Left renal cortex interstitium (tissue), 4 donors: ENCODE measurements at places on chromosomes 3 and 15. TPM values are rescaled to one million over a fixed set of nuclear protein-coding genes. Genes with fewer than 3 reads are reported as not detected.

PRTG gene
- 14.7 TPM for polyA plus RNA-seq

GREM1 gene
- polyA plus RNA-seq = 0.27 TPM

LRRC31 gene
- 0.29 TPM for polyA plus RNA-seq

SLC22A13 gene
- polyA plus RNA-seq = 2.3 TPM

SLC6A6 gene
- polyA plus RNA-seq = 26.0 TPM

PLA2G4D gene
- 0.08 TPM for polyA plus RNA-seq

SLC28A1 gene
- 5.5 TPM for polyA plus RNA-seq

MCF2L2 gene
- 1.5 TPM for polyA plus RNA-seq

CTXN2 gene
- polyA plus RNA-seq = 0.10 TPM

ITPKA gene
- 0.91 TPM for polyA plus RNA-seq

RHOV gene
- 1.8 TPM for polyA plus RNA-seq

TM4SF18 gene
- 27.4 TPM for polyA plus RNA-seq

SEMA3G gene
- 29.8 TPM for polyA plus RNA-seq

GRCh38 chr3:57855281-57855680 is 99.2 kb downstream of the SLMAP start:
- DNase-seq = no peak

DNA sequence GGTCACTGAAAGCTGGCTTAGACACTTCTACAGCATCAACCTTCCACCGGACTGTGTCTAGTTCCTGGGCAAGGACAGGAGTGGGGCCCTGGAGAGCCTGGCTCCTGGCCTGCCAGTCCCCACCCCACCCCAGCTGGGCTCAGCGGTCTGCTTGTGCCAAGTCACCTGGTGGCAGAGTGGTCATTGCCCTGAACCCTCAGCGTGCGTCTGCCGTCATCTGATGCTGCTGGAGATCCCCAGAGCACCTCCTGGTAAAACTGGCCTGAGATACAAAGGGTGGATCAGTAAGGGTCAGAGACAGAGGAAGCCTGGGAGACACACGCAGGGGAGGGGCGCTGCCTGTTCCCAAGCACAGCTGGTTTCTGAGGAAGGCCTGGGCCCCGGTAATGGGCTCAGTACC is 16.7 kb downstream of the ITIH4 start:
- no peak for DNase-seq

DNA sequence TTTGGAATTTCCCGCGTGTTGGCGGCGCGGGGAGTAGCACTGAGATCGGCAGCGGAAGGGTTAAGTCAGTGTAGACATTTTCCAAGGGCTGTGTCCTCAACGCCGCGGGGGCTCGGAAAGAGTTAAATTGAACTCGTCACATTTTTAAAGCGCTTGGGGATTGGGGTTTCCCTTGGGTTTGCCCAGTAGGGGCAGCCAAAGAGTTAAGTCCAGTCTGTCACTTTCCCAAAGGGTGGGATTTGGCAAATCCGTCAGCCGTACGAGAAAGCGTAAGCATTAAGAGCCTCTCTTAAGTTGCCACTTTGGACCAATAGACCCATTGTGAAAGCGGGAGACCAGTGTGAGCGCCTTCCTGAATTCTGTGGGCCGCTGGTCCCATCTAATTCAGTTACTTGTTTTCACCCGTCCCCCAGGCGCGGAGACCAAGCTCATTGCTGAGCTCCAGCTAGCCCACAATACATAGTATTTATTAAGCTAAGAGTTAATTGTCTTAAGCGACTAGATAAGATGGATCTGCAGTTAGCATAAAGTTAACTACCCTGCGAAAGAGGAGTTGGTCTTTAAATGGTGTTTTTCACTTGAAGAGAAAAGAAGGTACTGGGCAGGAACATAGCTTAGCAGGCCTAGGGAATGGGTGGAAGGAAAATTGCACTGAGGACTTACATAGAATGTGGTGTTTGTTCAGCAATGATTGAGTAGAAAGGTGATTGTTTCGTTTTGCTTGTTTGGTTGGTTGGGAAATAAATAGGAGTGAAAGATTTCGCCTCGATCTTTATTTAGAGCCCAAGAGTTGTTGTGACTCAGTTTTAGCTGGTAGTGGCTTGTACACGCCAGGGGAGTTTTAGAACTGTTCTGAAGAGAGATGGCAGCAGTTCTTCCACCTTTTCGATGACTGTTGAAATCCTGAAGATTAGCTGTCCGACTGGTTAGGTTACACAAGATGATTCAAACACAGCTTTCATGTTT is 932 bp downstream of the ARL8B start:
- DNase-seq = no peak

DNA sequence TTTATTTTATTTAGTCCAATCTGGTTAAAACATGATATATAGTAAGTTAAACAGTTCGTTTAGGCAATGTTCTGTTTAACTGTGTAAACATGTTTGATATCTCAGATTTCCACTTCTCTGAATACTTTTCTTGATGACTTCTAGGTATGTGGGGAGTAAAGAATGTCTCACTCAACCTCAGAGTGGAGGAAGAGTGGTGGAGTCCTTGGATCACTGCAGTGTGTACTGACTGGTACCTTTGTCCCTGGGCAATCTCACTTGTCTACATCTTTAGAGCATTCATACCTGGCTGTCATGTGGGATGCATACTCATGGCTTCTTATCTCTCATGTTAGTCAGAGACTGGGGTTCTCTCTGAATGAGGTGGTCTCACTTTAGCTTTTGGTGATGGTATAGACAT is 15.6 kb downstream of the GADL1 start:
- no peak for DNase-seq

- DNase-seq = no peak
Observed at GRCh38 chr15:70339571-70340493, 242.1 kb upstream of the TLE3 start.

- peak; percentile 87 for DNase-seq
Observed at GRCh38 chr3:16388850-16389441, 123.9 kb downstream of the OXNAD1 start.

DNA sequence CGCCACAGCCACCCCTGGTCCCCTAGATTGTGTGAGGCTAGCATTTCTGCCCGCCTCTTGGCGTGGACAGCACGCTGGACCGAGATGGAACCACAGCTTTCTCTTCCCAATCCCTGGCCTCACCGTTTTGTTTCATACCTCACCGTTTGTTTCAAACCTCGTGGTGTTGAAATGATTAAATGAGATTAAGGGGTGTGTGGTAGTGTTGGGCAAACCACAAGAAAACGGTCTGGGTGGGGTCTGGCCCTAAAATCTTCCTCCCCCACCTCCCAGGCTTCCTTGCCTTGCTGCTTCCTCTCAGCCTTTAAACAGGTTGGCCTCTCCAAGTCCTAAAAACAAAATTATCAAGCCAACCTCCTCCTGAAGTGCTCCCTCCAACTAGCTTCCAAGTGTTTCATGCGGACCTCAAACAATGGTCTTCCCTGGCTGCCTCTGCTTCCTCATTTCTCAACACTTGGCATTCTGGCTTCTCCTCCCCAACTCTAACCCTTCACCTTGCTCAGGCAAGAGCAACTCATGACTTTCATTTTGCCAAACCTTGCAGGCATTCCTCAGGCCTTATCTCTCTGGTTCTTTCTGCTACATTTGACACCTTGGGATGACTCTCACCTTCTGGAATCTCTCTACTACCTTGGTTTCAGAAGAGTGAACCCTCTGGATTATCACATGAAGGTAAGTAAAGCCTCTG is 1.4 kb upstream of the ATP13A3 start:
- DNase-seq = no peak

- DNase-seq = no peak
Observed at GRCh38 chr3:125061170-125061569, 5.4 kb upstream of the HEG1 start.

- DNase-seq = no peak
Observed at GRCh38 chr3:151562891-151563290, 102.0 kb upstream of the IGSF10 start.

- DNase-seq = no peak
Observed at GRCh38 chr3:2477620-2478019, 379.0 kb downstream of the CNTN4 start.

- no peak for DNase-seq
Observed at GRCh38 chr15:71651750-71652186, 158.6 kb upstream of the NR2E3 start.

- DNase-seq = no peak
Observed at GRCh38 chr3:128496602-128497304, 3.8 kb upstream of the GATA2 start.

GRCh38 chr3:113275929-113276750 is 64.8 kb downstream of the BOC start:
- DNase-seq = no peak

DNA sequence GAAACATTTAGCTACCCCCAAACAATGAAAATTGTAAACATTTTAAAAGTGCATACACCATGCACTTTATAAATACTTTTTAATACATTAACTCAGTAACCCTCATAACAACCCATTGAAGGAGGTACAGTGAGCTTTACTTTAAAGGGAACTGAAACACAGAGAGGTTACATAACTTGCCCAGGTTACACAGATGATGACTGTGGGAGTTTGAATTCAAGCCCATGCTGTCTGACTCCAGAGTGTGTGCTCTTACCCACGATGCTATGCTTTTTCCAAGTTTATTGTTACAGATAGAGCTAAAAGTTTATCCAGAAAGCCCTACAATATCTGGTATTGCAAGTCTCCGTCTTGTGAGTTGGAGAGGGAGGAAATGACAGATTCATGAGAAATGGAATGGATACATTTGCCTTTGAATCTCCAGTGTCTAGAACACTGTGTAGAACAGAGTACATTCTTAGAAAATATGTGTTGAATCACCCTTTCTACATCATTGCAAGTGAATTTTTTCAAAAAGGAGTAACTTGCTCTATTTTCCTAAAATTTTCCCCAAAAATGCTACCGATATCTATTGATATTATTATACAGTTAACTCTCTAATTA is 428.3 kb downstream of the NAALADL2 start:
- DNase-seq = no peak

DNA sequence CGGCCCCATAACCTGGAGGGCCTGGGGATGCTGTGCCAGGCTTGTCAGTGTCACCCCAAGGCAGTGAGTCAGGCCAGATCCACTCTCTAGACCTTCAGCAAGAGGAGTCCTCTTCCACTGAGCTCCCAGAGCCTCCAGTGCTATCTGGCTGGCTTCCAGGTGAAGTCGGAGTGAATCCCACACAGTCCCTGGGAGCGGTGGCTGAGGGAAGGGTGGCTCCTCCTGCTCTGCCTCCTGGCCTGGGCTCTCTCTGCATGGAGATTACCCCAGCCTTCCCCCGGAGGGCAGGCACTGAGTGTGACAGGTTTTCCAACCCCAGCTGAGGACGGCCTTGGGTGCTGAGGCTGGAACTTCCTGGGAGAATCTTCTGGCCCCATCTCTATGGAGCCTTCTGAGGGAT is 82.7 kb downstream of the EPHB1 start:
- no peak for DNase-seq

DNA sequence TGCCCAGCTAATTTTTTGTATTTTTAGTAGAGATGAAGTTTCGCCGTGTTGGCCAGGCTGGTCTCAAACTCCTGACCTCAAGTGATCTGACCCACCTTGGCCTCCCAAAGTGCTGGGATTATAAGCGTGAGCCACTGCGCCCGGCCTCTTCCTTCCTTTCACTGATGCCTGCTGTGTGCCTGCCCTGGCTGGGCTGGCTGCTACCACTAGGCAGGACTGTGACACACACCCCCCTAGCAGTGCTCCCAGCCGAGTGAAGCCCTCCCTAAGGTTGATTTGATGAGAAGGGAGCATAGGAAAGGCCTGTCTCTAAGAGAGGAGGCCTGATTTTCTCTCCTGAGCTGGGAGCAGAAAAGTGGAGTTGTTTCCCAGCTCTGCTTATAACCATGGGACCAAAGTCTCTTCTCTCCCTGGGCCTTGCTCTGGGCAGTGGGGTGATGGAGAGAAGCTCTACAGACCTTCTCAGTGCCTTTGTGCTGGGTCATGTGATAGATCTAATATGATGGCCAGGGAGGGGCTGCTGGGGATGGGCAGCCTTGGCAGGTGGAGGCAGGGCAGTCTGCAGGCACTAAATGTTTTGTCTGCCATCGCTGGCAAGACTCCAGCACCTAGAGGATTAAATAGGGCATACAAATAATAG is 20.1 kb upstream of the SFMBT1 start:
- DNase-seq = no peak

DNA sequence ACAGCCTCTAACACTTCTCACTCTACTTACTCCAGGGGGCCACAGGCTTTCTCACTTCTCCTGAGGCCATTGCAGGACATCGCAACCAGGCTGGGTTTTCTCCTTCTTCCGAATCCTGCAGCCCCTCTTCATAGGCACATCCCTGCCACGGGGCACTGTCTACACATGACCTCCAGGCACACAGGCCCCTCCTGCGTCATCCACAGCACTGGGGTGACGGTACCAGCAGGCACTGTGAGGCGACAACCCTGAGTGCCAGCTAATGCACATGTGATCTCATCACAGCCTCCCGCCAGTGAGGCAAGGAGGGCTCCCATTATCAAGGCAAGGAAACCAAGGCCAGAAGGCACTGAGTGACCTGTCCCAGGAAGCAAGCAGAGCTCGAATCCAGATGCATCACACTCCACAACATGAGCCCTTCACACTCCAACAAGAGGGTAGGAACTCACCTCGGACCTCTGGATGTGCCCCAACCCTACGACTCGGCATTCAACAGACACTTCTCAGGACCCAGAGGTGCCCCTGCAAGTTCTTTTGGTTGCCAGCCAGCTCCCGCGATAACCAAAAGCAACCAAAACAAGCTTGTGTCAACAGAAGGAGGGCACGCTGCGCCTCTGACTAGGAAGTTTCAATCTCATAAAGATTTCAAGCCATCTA is 16.7 kb downstream of the FAM174B start:
- DNase-seq = no peak

GRCh38 chr3:156181509-156181908 is 61.1 kb downstream of the KCNAB1 start:
- DNase-seq = no peak

DNA sequence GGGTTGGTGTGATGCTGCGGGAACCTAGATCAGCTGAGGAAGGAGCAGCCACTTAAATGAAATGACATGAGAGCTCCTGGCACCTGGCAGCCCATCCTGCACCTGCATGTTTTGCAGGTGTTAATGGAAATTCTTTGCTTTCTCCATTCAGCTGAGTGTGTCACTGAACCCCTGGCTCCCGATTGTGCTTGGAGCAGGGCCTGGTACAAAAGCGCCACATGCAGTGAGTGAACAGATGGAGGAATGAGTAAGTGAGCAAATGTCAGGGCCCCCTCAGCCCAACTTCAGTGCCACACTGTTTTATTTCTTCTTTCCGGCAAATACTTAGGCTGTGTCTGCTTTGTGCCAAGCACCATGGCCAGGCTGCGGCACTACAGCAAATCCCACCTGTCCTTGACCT is 132.2 kb downstream of the ASB7 start:
- no peak for DNase-seq
